ENCODE measurements at places on chromosomes 3 and 15.

GRCh38 chr15:80710635-80711554 is 15.8 kb downstream of the ABHD17C start:
- no peak for DNase-seq

- no peak for DNase-seq
These were observed 176.7 kb upstream of the CADPS start for GRCh38 chr3:63051920-63052319.

DNA sequence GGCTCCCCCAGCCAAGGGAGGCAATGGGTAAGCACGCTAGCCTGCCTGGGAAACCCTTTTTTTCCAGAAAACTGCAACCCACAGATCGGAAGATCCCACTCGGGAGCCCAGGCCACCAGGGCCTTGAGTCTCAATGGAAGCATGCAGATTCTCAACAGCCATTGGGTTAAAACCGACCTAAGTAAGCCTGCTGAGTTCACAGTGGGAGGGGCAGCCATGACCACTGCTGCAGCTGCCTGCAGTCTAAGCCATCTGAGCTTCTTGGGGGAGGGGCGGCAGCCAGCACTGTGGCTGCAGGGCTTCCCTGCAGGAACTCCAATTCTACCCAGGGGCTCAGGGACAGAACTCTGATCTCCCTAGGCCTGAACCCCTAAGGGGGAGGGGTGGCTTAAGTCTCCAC is 82.0 kb downstream of the DPPA2 start:
- DNase-seq = no peak

- DNase-seq = no peak
These were observed 14.6 kb downstream of the IVD start for GRCh38 chr15:40420071-40420713.

- DNase-seq = no peak
These were observed 369.4 kb downstream of the NR2F2 start for GRCh38 chr15:96699871-96700401.

- no peak for DNase-seq
These were observed 251.9 kb downstream of the NAALADL2 start for GRCh38 chr3:175111036-175111435.

DNA sequence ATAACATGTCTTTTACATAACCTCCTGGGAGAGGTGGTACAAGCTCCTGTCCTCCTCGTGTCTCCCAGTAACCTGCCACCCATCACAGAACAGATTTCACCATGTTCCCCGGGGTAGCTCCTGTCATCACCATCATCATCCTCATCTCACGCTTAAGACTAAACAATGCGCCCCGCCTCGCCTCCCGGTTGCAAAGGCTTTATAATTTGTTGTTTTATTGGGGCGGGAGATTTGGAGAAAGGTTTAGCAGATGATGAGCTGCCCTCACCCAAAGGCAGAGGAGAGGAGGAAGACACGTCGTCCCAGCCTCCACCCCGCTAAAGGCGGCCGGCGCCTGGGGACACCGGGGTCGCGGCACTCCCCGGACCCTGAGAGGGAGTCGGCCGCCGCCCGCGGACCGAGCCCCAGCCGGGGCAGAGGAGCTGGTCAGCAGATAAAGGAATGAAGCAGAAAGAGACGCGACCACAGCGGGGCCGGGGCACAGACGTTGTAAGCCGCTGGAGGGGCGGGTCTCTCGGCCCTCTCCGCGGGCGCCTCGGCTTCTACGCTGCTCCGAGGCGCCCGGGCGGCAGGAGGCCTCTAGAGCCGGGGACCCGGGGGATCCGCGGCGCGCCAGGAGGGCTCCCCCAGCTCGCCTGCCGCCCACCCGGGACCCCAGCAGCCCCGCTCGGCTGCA is 589 bp downstream of the HERC1 start:
- no peak for DNase-seq

DNA sequence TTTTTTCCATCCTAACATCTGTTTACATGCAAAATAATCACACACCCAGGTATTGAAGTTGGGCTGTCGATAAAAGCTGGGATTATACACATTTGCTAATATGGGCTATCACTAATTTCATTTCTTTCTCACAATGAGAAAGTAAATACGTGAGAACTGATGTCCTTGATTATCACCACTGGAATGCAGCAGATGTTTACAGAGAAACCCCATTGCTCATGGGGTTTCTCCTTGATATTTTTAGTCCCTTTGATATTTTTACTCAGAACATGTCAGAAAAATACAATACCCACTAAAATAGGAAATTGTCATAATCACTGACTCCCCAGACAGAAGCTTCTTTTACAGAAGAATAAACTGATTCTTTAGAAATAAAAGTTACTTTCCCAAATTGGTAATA is 535.1 kb upstream of the CCDC54 start:
- DNase-seq = no peak

DNA sequence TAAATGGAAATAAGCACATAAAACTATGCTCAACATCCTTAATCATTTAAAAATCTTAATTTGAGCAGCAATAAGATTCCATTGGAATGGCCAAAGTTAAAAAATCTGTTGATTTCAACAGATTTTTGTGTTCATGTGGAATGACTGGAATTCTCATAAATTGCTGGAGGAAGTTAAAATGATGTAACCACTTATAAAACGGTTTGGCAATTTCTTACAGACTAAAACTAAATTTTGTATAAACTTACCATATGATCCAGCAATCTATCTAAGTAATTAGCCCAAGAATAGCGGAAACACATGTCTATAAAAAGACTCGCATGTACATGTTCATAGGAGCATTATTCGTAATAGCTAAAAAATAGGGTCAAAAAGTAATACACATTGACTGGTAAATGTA is 1713.6 kb downstream of the SI start:
- DNase-seq = no peak

DNA sequence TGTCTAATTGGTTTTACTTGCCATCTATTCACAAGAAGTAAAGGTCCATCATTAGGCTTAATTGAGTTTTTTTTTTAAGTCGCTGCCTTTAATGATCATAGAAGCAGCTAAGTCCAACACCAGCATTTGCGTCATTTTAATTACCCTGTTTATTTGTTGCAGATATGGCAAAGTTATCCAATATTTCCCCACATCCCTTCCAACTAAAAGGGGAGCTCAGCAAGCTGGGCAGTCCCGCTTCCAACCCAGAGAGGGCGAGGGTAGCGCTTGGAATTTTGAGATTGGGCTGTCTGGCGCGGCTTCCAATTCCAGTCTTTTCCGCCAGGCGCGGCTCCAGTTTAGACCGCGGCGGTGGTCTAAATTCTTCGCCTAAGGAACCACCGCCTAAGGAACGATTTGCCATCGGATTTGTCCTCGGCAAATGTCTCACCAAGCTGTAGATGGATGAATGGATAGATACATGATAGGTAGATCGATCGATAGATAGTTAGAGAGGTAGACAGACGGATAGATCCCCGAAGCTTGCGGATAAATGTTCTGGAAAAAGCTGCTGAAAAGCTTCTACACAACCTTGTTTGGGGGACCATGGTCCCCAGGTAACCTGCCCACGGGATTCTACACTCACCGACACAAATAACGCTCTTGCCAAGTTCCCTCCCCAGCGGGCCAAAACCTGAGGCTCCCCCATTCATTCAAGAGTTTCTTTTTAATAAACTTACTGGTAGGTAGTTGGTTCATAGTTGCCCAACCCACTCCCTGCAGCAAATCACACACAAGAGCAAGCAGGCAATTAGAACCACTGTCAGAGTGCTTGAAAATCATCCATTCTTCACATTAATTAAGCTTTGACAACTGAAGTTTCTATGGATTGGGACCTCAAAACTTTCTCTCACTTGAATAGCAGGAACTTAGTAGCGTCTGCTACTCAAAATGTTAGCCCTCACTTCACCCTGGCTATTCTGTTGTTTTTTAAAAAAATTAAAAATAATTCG is 49.1 kb downstream of the ZIC4 start:
- DNase-seq = no peak

GRCh38 chr3:188194332-188194731 is 40.4 kb downstream of the LPP start:
- DNase-seq = no peak

DNA sequence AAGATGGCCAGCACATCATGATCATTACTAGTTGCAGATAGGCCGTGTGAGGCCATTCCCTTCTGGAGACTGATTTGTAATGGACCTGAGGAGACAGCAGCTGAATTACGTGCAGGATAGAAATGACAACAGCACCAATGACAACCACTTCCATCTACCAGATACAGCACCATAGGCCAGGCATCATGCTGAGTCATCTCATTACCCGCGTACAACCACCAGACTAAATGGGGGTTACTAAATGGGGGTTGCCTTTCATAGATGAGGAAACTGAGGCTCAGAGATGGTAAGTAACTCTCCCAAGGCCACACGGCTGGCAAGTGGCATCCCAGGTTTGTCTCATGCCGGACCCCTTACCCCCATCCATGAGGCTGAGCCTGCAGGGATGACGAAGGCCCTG is 32.8 kb upstream of the FAM107A start:
- no peak for DNase-seq

DNA sequence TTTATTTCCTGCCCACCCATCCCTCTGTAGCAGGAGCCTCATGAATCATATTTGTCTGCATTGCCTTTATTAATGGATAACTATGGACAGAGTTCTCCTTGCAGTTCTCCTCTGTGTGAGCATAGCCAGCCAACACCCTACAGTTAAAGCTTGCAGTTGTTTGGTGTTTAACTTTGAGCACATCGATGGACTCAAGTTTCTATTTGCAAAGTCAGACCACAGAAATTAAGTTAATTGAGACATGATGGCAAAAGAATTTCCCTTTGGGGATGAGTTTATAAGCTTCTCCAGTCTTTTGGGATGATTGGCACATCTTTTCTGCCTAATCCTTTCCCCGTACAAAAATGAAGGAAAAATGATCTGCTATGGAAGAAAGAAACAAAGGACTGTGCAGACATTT is 398.9 kb upstream of the THBS1 start:
- DNase-seq = no peak

- no peak for DNase-seq
These were observed 56.6 kb downstream of the CEP63 start for GRCh38 chr3:134542287-134542958.

GRCh38 chr15:65082303-65082953 is 5.9 kb downstream of the KBTBD13 start:
- DNase-seq = no peak

DNA sequence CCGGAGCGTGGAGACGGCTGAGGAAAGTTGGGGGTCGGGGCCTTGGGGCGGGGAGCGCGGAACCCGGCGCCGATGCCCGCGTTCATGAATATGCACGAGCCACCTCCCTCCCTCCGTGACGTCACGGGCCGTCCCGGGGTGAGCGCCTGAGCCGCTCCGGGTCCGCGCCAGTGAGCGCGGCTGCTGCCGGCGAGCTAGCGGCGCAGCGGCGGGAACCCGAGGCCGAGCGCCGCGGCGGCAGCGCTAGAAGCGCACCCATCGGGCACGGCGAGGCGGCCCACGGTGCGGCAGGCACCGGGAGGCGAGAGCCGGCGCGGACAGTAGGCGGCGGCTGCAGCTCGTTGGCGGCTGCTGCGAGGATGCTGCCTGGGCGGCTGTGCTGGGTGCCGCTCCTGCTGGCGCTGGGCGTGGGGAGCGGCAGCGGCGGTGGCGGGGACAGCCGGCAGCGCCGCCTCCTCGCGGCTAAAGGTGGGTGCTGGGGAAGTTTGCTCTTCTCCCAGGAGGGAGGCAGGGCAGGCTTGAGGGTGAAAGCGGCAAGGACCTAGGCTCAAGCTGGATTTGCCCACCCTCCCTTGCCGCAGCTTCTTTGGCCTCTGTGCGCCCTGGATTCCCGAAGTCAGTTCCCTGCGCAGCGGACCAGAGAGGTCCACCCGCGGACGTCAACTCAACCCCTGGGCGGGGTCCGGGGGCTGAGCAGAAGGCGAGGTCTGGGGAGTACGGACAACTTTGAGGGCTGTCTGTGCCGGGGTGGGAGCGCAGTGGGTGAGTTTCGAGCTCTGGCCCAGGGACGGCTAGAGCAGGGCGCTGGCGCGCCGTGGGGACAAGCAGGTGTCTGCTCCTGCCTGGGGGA is at the start of gene CLSTN2:
Gene CLSTN2, plus strand, starts transcription at position 170 of the 850 bp plus-strand sequence.
- DNase-seq = peak; percentile 87

GRCh38 chr3:120440001-120440703 is 10.6 kb downstream of the FSTL1 start:
- DNase-seq = no peak

DNA sequence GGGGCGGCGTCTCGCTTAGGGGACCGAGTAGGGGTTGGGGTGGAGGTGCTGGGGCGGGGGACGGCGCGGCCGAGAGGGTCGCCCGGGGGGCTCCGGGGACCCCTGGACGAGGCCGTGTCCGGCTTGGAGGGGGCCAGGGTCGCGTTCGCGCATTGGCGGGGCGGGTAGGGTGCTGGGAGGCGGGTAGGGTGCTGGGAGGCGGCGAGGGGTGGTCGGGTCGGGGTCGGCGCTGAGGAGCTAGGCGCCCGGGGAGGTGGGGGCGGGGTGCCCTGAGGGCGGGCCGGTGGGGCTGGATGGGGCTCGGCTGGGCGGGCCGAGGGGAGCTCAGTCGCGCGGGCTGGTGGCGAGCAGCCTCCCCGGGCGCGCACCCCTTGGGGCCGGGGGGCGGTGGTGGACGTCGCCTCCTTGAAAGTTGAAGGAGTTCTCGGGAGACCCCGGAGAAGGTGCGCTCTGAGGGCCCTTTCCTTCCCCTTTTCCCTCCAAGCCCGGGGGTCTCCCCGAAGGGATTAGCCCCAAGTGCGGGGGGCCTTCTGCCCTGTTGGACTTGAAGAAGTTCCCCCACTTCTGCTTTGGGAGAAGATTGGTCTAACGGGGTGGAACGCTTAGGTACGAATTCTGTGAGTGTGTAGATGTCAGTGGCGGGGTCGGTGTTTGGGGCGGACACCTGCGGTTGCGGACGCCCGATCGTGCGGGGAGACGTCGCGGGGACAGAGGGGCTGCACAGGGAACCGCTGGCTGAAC is 543 bp downstream of the MEF2A start:
- no peak for DNase-seq

DNA sequence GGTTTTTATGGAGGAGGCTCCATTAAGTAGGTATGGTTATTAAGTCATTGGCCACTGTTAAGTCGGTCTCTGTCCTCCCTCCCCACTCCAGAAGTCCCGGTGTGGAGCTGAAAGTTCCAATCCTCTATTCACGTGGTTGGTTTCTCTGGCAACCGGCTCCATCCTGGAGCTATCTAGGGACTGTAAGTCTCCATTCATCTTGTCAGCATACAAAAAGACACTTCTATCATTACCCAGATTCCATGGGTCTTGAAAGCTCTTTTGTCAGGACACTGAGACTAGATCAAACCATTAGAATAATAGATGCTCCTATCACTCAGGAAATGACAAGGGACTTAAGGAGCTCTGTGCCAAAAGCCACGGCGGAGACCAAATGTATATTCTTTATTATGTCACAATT is 110.3 kb downstream of the PIK3CB start:
- no peak for DNase-seq

DNA sequence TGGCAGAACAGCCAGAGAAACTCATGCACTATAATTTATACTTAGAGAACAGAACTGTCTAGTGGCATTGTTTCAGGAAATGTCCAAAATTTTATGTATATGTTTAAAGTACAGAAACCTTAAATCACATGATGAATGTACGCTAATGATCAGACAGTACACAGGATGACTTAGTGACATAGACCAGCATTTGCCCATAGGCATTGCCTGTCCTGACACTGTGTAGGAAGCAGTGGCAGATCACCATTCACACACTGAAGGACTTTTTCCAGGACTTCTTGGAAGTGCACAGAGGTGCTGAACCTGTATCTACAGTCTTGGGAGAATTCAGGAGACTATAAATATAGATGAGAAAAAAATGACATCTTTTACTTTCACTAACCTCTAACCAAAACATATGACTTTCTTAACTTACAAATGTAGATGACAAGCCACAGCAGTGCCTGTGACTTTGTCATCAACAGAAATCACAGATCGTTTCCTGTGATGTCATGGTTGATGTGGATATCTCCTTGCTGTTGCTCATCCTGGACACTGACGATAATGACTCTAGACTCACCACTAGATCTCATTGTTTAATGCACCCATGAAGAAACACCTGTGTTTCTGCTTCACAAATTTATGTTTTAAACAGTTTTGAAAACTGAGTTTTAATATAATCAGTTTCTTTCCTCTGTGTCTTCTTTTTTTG is 183.2 kb downstream of the CACNA2D3 start:
- DNase-seq = no peak

Measured in vagina (tissue), 2 donors.